Uterus (tissue), 4 donors: ENCODE measurements at places on chromosomes 5 and 9.

GRCh38 chr5:160377651-160378050 is 7.2 kb upstream of the C1QTNF2 start:
- no peaks in the 10 kb centered on the region for H3K4me1 ChIP-seq
- H3K27me3 ChIP-seq, result no peaks in the 10 kb centered on the region
- H3K27ac ChIP-seq, result no peak overlapping the region
- no peak overlapping the region for H3K4me3 ChIP-seq
- no peaks in the 10 kb centered on the region for H3K36me3 ChIP-seq

DNA sequence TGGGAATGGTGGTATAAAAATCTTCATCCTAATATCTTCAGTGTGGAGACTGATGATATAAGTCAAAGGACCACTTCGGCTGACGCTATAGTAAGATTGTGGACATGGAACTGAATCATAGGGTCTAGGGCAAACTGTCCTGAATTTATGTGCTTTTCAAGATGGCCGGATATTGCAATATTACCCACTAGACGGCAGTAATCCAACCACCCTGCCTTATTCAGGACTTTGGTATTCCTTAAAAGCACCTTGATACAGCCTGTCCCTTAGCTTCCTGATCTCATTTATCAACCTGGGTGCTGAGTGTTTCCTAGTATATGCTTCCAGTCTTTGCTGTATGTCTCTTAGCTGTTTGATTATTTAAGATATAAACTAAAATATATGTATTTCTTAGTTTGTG is 71.2 kb upstream of the COX7C start:
- no peaks in the 10 kb centered on the region for H3K36me3 ChIP-seq
- H3K4me1 ChIP-seq, result no peaks in the 10 kb centered on the region
- H3K27ac ChIP-seq, result no peak overlapping the region
- H3K4me3 ChIP-seq, result no peak overlapping the region
- DNase-seq, result no peak
- no peaks in the 10 kb centered on the region for H3K27me3 ChIP-seq

DNA sequence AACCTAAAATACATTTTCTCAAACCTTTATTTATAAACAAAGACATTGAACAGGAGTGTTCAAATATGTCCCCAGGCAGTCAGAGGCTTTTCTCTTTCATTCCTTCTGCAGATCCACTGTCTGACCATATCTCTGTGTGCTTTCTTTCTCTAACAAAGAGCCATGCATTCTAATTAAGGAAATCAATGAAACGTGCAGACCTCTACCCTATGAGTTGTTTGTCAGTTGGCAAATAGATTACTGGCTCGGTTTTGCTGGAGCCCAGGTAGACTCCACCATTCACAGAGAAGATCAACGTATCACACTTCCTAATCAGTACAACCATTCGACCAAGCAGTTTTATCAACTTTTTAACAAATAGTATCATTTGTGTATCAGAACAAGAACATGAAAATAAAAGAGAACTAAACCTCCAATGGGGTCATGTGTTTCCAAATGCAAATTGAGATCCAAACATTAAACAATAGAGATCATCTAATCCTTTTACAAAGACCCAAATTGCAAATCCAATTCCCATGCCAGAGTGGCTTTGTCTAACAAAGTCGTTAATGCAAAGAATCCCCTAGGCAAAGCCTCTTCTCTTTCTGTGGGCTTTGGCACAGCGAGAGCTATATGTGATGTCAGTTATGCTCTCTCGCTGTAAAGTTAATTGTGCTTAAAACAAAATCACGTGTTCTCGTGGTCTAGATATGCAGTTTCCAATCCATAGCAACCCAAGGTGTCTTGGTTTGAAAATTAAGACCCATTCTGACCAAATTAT is 16.8 kb downstream of the KLF4 start:
- no peak overlapping the region for H3K27ac ChIP-seq
- no peak overlapping the region for H3K4me3 ChIP-seq
- H3K4me1 ChIP-seq, result no peaks in the 10 kb centered on the region
- H3K36me3 ChIP-seq, result no peaks in the 10 kb centered on the region

DNA sequence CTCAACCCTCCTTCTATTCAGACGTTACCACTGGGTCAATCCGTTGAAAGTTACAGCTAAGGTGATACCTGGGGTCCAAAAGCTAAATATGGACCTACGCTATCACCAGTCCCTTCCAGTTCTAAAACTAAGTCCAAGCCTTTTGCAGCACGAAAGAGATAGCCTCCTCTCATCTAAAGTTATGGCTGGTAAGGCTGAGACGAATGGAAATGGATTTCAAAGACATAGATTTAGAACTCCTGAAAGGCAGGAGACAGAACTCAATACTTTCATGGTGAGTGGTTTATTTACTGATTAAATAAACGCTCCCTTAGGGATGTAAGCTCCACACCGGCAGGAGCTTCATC is 751 bp upstream of the RIC1 start:
- H3K36me3 ChIP-seq, result no peaks in the 10 kb centered on the region
- H3K27me3 ChIP-seq, result no peaks in the 10 kb centered on the region
- no peak for DNase-seq
- peak overlapping the region; percentile 95 for H3K27ac ChIP-seq

DNA sequence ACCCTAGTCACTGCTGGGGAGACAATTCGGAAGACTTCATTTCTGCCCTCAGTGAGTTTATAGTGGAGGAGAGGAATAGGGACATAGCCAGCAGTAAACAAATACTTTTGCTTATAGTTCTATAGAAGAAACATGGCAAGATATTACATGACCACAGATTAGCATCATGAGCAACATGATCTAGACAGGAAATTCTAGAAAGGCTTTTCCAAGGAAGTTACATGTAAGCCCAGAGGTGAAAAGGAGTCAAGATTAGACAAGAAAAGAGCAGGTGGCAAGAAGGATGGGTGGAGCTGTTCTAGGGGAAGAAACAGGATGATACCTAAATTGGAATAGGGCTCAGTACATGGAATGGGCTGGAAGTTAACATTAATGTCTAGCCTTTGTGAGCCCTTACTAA is 82.8 kb upstream of the MYO10 start:
- no peak for DNase-seq
- H3K27me3 ChIP-seq, result no peaks in the 10 kb centered on the region
- no peak overlapping the region for H3K4me3 ChIP-seq
- no peaks in the 10 kb centered on the region for H3K4me1 ChIP-seq
